ENCODE measurements at places on chromosomes 6 and 20.

- no peak for DNase-seq
Measured at GRCh38 chr20:3447321-3447720, 23.5 kb upstream of the ATRN start.

GRCh38 chr6:63643862-63644261, 8.3 kb downstream of the PHF3 start:
- DNase-seq = no peak

DNA sequence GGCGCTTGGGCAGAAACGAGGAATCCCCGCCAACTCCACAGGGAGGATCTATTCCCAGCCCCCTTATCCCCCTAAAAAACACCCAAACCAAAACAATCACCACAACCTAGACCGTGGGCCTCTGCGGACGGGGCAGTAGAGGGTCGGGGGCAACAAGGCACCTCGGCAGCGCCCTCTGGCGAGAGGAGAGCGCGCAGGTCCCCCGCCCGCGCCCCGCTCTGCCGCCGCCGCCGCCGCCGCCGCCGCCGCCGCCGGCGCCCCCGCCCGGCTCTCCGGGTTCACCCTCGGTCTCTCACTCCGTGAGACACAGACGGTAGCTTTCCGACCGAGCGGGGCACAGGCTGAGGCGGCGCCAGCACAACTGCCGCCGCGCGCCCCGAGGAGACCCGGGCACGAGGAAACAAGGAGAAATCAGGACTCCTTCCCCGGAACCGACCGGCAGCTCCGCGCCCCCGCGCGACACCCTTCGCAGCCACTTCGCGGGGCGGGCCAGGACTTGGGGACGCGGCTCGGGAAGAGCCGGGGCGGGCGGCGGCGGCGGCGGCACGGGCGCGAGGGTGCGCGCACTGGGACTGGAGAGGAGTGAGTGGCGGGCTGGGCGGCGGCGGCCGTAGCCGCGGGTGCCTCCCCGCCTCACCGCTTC, at the start of gene SLC35F1:
TSS of gene SLC35F1 (plus strand) at position 307 of the 643 bp plus-strand sequence.
- no peak for DNase-seq

GRCh38 chr20:36805396-36805795, 31.8 kb upstream of the DSN1 start:
- DNase-seq = no peak

GRCh38 chr20:43839793-43840199, 74.9 kb upstream of the TOX2 start:
- DNase-seq = no peak

DNA sequence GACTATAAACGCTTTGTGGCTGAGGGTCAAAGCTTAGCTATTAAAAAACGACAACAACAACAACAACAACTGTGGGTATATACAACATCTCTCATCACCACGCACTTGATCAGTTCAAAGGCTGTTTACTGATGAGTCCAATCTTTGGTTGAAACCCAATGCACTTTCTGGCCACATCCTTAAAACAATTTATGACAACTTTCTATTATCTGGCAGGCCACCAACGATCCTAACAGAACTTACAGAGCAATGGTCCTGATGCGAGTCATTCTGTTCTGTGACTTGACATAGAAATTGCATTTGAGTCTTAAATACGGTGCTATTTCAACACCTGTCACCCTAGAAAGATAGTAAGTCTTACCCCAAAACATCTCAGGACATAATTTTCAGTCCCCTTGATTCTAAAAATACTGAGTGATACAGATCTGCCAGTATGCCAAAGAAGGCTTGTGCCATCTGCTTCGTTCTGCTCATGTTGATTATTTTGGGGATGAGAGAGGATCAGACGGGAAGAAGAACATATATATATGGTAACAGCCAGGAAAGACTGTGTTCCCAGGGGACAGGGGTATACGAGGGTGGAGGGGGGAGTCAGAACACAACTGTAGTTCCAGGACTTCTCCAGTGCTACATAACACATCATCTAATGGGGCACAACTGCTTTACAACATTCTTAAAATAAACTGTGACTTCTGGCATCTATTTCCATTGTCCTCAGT, 55.8 kb downstream of the PLAGL1 start:
- no peak for DNase-seq

DNA sequence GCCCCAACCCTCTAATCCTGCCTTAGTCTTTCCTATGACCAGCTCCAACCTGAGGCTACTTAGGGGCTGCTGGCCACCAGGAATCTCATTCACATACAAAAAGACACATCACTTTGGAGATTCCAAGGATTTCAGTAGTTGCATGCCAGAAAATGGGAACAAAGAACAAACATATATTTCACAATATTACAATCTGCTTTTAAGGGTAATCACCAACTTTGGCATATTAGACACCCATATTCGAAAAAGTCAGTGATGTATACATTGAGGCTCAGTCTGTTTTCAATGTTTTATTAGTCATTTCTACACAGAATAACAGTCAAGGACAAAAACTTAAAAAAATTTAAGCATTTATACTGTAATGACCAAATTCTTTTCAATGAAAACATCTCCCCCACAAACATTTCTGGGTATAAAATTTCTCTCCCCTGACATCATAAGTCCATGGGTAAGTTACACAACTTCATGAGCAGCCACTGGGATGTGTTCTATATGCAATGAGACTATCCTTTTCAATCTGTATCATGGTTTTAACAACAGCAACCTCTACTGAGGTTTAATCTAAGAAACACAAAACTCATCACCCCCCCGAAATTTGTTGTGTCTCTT, 103.5 kb downstream of the MAP7 start:
- no peak for DNase-seq

DNA sequence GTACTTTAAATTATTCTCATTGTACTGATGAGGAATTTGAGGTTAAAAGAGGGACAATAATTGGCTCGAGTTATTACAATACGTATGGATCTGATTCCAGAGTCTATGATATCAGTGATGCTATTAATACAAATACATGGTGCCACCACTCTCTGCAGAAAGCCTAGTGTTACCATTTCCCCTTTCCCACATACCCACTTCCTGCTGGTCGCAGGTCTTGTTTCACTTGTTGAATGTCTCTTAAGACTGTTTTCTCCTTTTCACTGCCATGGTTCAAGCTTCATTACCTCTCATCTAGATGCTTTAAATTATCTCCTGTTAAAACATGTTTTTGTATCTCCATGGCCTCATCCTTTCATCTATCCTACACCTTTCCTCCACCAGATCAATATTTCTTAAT, 62.0 kb downstream of the FHL5 start:
- no peak for DNase-seq

DNA sequence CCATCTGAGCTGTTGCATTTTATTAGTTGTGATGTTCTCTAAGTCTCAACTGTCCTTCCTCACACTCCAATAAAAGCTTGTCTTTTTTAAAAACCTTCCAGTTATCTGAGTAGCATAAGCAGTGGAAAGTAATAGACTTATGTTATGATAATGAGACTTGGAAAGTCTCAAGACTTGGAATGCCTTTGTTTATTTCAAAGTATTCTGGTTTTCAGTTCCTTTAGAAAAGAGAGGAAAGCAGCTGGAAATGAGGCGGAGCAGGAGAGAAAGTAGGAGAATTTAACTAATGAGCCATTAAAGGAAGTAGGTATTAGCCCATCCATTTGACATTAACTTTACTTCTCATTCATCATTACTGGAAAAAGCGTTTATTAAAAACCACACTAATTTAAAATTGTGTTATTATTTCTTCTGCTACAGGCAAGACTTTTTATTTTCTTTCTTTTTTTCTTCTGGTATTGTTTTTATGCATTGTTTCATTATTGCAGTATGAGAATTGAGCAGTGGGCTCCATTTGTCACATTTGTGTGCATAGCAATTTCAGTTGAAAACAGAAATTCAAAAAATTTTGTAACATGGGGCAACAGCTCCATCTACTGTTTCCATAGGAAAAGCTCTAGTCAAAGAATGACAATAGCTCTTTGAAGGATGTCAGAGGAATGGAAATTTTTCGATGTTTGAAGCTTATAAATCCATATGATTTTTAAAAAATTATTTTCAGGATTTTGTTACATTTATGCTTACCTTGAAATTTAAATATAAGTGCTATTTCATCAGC, 194.8 kb downstream of the COL9A1 start:
- DNase-seq = no peak
